Endodermal cell (in vitro differentiated cells): ENCODE measurements at places on chromosomes 4 and X. TPM values are rescaled to one million over a fixed set of nuclear protein-coding genes. Genes with fewer than 3 reads are reported as not detected.
A peak's percentile ranks its signal among the peaks of the same experiment; 100 is the strongest.

DNA sequence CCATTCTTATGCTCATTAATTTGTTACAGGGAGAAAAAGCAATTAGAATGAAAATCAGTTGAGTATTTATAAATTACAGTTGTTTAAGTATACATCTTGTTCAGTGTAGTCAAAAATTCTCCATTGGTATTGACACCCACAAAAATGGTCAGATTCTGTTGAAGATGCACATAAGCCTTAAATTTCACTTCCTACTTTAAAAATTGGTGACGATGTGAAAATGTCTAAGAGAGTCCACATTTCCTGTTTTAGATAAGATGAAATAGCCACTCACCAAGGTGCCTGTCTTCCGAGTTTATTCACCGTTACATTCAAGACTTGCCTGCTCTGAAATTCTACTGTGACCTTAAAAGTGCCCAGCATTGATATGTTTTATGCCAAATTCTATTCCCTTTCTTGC, 93.6 kb downstream of the GPR143 start:
- no peak overlapping the region for H3K27ac ChIP-seq
- no peaks in the 10 kb centered on the region for H3K27me3 ChIP-seq
- no peak for DNase-seq

- H3K27me3 ChIP-seq = no peaks in the 10 kb centered on the region
- H3K27ac ChIP-seq = no peak overlapping the region
- no peaks in the 10 kb centered on the region for H3K36me3 ChIP-seq
- no peaks in the 10 kb centered on the region for H3K4me1 ChIP-seq
- H3K4me3 ChIP-seq = no peak overlapping the region
These were observed 29.8 kb upstream of the ARHGEF6 start for GRCh38 chrX:136810493-136810892.

GRCh38 chr4:175065228-175065627, 147.1 kb downstream of the ADAM29 start:
- no peaks in the 10 kb centered on the region for H3K4me1 ChIP-seq
- DNase-seq = no peak
- no peak overlapping the region for H3K27ac ChIP-seq
- H3K4me3 ChIP-seq = no peak overlapping the region
- H3K27me3 ChIP-seq = no peaks in the 10 kb centered on the region

DNA sequence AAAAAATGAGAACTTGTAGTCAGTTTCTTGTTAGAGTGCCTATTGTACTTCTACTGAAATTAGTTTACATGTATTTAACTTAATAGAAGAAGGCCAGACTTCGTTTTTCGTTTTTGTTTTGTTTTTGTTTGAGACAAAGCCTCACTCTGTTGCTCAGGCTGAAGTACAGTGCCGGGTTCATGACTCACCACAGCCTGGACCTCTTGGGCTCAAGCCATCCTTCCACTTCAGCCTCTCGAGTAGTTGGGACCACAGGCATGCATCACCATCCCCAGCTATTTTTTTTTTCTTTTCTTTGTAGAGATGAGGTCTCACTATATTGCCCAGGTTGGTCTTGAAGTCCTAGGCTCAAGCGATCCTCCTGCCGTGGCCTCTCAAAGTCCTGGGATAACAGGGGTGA, 793.9 kb downstream of the ADGRL3 start:
- no peak overlapping the region for H3K4me3 ChIP-seq
- H3K27ac ChIP-seq = no peak overlapping the region
- H3K4me1 ChIP-seq = no peaks in the 10 kb centered on the region
- DNase-seq = no peak
- no peaks in the 10 kb centered on the region for H3K27me3 ChIP-seq
- H3K36me3 ChIP-seq = no peaks in the 10 kb centered on the region

Gene F8A3
- total RNA-seq = 0.29 to 0.66 TPM in 2 of 3 replicates, not detected in the other

Gene CT45A2
- total RNA-seq = not detected in 3 replicates

GRCh38 chr4:107255596-107255995, 219.5 kb upstream of the DKK2 start:
- H3K36me3 ChIP-seq = no peaks in the 10 kb centered on the region
- H3K27me3 ChIP-seq = no peaks in the 10 kb centered on the region
- H3K4me1 ChIP-seq = no peaks in the 10 kb centered on the region
- no peak for DNase-seq

- H3K36me3 ChIP-seq = no peaks in the 10 kb centered on the region
- H3K4me3 ChIP-seq = no peak overlapping the region
- peak overlapping the region; percentile 34 for H3K27ac ChIP-seq
- no peaks in the 10 kb centered on the region for H3K27me3 ChIP-seq
- DNase-seq = no peak
- H3K4me1 ChIP-seq = no peaks in the 10 kb centered on the region
These were observed 217.1 kb upstream of the SMIM31 start for GRCh38 chr4:164536814-164537213.

Gene SHISA3
- 33.2 and 37.0 TPM in 2 replicates for total RNA-seq

Gene MAGEH1
- 37.9 to 58.5 TPM (median 39.5 TPM) in 3 replicates for total RNA-seq

GRCh38 chr4:55386073-55386472, 9.7 kb upstream of the TMEM165 start:
- no peaks in the 10 kb centered on the region for H3K27me3 ChIP-seq
- H3K27ac ChIP-seq = no peak overlapping the region
- no peak overlapping the region for H3K4me3 ChIP-seq
- peaks cover 9% of the 10 kb centered on the region for H3K4me1 ChIP-seq
- DNase-seq = peak; percentile 69

GRCh38 chrX:34559325-34559724, 97.8 kb downstream of the TMEM47 start:
- no peaks in the 10 kb centered on the region for H3K27me3 ChIP-seq
- H3K4me1 ChIP-seq = no peaks in the 10 kb centered on the region
- H3K4me3 ChIP-seq = no peak overlapping the region
- peak; percentile 84 for DNase-seq
- H3K27ac ChIP-seq = no peak overlapping the region
